Stimulated activated CD8-positive, alpha-beta memory T cell treated with anti-CD3 and anti-CD28 coated beads, Interleukin-7, amount 100 ng/mL, for 48 hours (primary cell): ENCODE measurements at places on chromosomes 6 and 20.

- DNase-seq: no peak
These were observed 93.7 kb upstream of the PROKR2 start for GRCh38 chr20:5410470-5410869.

GRCh38 chr20:24735263-24735662 is 213.8 kb upstream of the CST7 start:
- no peak for DNase-seq

- DNase-seq: no peak
These were observed 102.3 kb upstream of the MCHR2 start for GRCh38 chr6:100096341-100096740.

DNA sequence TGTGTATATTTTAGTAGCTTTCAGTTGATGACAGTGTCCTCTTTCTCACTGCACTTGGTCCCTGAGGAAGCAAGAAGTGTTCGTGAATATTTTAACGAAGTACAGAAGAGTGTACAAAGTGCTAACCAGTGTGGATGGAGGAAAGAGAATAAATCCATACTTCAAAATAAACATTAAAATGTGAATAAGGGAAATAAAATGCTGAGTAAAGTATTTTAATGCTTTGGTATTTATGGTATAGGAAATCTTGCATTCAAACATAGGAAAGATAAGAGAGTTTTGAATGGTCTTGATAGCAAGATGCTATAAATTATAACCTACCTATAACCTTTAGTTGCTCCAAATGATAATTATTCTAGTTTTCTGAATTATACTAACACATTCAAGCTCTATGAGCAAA is 493.4 kb upstream of the EYS start:
- DNase-seq: no peak

- DNase-seq: peak; percentile 16
These were observed at the start of gene ANKRD60 for GRCh38 chr20:58228484-58229197. ANKRD60 (minus strand) TSS chr20:58228653; CDS start chr20:58228653, 0 bp downstream.

- no peak for DNase-seq
These were observed 524.8 kb upstream of the GJE1 start for GRCh38 chr6:141607956-141608355.

- DNase-seq: no peak
These were observed 333.4 kb downstream of the THBS2 start for GRCh38 chr6:168920289-168920688.

GRCh38 chr6:14638906-14639761 is 521.6 kb downstream of the CD83 start:
- DNase-seq: no peak

DNA sequence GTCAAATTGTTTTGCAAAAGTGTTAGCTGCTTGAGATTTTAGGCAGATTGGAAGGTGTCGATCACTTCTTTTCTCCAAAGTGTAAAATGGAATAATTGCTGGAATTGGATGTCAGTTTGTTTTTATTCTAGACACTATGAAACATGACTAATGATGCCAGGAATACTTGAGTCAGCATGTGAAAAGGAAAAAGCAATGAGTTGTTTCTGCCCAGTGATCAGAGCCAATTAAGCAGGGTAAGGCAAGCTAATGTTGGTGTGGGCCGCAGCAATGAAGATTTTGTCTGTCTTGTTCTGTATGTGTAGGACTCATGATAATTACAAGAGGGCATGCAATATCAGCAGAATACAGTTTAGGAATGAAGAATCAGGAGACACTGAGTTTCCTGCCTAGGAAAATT is 110.3 kb downstream of the CARMIL1 start:
- no peak for DNase-seq

- no peak for DNase-seq
These were observed 24.1 kb upstream of the MBOAT1 start for GRCh38 chr6:20236344-20236743.

GRCh38 chr6:150290429-150290828 is 78.4 kb upstream of the IYD start:
- no peak for DNase-seq

GRCh38 chr6:28738396-28738765 is 185.4 kb downstream of the TRIM27 start:
- DNase-seq: no peak

DNA sequence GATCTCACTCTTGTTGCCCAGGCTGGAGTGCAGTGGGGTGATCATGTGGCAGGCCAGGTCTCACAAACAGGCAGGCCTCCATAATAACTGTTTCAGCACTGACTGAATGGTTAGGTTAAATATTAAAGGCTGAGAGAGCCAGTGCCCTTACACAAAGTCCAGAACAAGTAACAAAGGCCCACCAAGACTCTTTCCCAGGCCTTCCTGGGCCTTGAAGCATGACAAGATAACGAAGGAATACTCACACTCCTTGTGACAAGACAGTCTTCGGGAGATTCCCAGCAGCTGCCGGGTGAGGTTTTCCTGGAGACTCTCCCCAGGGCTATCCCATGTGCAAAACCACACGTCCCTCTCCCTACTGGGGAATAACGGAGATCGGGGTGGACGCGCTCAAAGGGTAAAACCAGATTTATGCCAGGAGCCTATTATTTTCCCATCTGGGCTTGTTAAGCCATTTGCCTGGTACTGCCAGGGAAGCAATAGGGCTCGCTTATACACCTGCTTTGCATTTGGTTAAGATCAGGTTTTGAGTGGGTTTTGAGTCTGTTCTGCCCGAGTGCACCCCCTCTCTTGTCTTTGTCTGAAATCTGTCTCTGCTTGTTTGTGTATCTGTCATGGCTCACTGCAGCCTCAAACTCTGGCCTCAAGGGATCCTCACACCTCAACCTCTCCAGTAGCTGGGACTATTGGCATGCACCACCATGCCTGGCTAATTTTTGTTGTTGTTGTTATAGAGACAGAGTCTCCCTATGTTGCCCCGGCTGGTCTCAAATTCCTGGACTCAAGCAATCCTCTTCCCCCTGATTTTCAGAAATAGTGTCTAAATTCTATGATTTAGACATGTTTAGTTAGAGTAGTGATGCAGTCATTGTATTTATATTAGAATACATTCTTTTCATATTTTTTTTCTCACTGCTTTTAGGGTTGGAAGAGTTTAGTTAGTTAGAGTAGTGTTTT is 1.4 kb upstream of the ENPP3 start:
- no peak for DNase-seq

DNA sequence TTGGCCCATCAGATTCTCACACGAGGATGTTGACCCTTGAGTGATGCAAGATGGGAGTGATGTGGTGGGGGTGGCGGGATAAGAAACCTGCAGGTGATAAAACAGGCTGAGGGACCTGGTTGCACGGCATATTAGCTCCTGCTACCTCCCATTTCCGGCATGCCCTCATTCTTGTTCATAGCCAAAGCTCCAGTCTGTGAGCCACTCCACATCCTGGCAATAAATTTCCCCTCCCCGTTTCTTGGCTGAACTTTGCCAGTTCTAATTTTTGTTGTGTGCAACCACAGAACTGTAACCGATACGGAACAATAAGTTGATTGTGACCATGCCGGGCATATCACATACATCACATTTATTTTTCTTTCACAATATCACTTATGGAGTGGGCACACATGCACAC is 41.6 kb upstream of the NFATC2 start:
- DNase-seq: no peak

GRCh38 chr6:33161354-33162331 is 30.6 kb downstream of the COL11A2 start:
- DNase-seq: peak; percentile 62

GRCh38 chr20:17993546-17993945 is 24.7 kb downstream of the MGME1 start:
- no peak for DNase-seq

DNA sequence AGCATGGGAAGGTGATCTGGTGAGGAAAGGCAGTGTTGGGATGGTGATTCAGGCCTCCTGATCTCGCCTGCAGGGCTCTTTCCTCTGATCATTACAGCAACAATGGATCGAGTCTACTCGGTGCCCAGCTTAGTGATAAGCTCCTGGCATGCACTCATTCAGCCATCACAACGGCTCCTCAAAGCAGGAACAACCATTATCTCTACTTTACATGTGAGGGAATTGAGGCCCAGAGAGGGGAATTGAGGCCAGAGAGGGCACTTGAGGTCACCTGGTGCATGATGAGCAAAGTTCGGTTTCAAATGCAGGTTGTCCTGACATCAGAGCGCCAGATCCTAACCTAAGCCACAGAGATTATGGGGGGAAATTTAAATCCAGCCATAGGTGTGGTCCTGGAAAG is 42.0 kb upstream of the BPIFA2 start:
- no peak for DNase-seq

GRCh38 chr6:10248378-10248843 is 166.5 kb downstream of the TFAP2A start:
- no peak for DNase-seq

GRCh38 chr6:41777551-41778285 is 2.0 kb downstream of the FRS3 start:
- no peak for DNase-seq

DNA sequence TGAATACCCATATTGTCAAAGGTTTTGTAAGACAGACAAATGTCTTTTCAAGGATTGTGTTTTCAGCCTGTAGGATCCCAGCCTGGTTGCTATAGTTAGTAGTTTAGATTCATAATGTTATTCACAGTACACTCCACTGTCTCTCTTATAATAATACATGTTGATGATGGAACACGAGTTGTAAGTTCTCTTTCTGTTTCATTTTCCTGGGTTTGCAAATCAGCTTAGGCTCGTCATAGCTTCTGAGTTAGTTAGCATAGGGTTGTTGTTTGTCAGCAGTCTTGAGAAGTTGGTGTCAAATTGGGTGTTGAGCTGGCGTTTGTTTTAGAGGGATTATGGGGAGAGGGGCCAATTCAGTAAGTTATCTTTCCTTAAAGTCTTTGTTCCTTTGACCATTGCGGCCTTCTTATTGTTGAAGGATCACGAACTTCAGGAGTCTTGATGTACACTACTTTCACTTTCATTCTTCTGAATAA is 45.8 kb downstream of the QKI start:
- no peak for DNase-seq

GRCh38 chr6:3808759-3809514 is 40.2 kb upstream of the FAM50B start:
- DNase-seq: no peak

- no peak for DNase-seq
These were observed 10.1 kb upstream of the NHSL1 start for GRCh38 chr6:138509371-138509770.

- no peak for DNase-seq
These were observed 18.5 kb upstream of the ERVFRD-1 start for GRCh38 chr6:11129908-11130565.

DNA sequence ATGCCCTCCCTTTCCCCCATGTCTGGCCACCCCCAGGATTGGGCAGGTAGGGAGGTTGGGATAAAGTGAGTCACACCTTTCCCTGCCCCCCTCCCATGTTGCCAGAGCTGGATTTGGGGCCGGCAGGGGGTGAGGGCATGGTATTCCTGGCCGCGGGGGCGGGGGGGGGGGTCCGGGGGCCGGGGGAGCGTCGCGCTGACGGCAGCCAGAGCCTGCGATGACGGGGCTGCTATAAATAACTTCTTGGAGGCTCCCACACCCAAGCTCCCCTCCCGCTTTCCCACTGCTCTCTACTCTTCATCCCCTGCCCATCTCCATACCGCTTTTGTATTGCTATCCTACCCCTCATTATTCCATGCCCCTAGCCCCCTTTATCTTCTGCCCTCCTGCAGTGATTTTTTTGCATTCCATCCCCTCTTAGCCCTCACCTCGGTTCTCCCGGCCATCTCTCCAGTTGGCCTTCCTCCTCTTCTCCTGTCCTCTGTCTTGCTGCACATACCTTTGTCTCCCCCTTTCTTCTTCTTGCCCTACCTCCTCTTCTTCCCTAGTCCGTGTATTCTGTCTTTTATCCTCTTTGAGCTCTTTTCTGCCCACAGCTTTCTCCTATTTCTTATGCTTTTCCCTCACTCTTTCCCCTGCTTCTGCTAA is 13.8 kb downstream of the SYNGAP1 start:
- no peak for DNase-seq

- no peak for DNase-seq
These were observed 714.0 kb downstream of the UTRN start for GRCh38 chr6:144999127-144999526.

DNA sequence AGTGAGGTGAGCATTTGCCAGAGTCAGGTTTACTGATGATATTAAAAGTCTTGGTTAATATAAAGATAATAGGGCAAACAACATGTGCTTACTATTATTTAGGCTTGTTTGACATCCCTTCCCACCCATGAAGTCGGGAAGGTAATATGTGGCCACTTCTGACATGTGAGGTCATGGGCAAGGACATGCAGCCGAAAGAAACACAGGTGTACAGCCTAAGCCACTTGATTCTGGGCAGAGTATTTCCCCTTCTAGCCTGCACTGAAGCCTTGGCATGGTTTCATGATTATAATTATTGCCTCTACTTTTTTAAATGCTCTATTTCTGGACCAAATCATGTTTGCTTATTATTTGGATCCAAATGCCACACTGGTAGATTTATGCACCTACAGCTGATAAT is 52.3 kb downstream of the TSPYL4 start:
- DNase-seq: no peak

- peak; percentile 57 for DNase-seq
These were observed 111.7 kb downstream of the PREX1 start for GRCh38 chr20:48716086-48716485.

DNA sequence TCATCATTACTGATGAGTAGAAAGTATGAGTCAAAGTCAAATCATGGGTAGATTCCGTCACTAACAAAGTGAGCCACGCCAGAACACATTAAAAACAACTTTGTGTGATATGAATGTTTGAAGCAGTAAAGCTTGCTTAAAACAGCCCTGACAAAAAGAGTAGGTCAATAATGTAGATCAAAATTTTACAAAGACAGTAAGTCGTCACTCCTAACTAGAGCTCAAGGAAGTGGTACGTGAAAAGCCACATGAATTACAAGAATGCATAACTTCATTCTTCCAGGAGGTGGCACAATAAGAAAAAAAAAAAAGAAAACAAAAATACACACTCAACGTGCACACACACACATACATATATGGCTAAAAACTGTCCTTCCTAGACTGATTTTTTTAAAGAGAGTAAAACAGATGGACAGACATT is 69.9 kb downstream of the HACE1 start:
- no peak for DNase-seq

DNA sequence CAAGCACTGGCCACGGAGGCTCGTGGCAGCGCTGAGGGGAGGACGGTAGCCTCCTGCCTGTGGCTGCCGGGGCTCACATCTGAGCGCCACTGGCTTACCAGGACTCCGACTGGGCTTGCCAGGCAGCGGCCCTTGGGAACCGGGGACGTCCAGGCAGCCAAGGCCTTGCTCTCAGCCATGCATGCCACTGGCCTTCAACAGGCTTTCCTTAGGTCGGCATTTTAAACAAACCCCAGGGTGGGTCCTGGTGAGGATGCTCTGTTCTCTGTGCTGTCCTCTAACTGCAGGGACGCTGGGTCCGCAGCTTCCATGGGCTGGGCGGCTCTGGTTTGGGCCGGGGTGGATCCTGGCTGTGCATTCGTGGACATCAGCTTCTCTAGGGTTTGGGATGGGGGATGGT is 59.1 kb upstream of the BHLHE23 start:
- no peak for DNase-seq

- DNase-seq: no peak
These were observed 2.5 kb downstream of the RRAGD start for GRCh38 chr6:89409461-89410035.

DNA sequence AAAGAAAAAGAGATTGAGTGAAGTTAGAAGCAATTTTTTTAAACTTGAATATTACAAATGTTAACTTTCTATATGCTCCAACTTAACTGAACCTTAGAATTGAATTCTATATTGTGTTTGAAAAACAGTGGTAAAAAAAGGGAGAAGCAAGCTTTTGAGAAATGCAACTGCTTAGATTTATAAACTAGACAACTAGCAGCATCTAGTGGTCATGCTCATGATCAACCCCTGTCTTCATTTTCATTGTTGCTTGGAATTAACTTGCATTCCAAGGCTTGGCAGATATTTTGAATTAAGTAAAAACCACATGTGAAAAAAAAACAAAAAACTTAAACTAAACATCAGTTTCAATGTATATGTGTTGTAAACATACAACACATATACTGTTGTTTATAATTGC is 113.1 kb downstream of the C6orf58 start:
- DNase-seq: no peak
